ENCODE measurements at places on chromosomes 3 and 15.

DNA sequence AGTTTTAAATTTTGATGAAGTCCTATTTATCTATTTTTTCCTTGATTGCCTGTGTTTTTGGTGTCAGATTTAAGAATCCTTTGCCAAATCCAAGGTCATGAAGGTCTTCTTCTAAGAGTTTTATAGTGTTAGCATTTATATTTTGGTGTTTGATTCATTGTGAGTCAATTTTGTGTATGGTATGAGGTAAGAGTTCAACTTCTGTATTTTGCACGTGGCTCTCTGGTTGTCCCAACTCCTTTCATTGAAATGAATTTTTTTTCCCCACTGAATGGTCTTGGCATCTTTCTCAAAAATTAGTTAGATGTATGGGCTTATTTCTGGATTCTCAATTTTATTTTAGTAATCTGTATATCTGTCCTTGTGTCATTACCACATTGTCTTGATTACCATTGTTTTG, 57.1 kb upstream of the STRIT1 start:
- DNase-seq, result no peak

DNA sequence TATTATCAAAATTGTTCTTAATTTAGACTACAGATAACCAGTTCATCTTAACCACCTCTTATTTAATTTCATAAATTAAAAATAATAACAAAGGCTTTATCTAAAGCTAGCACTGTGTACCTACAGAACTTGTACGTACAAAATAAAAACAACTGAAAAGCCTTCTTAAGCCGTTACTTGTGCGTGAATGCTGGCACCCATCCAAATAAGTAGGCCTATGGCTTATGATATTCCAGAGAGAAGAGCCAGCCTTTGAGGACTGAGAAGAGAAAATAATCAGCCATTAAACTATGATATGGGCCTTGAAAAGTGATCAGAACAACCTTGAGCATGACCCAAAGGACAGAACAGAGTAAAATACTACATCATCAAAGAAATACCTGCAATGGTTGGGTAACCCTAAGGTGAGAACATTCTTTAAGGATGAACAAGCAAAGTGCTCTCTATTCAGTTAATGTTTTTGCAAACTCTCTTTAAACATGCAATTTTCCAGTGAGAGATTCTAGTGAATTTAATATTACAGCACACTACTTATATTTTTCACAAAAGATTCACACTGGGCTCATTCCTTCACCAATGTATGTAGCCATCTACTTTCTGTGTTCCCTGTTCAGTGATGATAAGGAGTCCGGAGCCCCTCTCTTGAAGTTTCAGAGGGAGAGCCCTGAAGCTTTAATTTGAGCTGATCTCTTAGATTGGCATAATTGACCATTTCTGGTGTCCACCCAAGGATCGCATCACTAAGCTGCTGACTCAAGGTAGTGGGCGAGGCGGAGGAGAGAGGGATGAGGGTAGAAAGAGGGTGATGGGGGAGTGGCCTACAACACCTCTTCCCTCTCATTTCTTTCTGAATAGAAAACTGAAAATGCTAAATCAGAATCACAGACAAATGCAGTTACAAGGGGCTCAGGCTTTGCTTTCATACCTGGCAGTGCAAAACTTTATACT, 7.7 kb upstream of the ACTC1 start:
- no peak for DNase-seq

DNA sequence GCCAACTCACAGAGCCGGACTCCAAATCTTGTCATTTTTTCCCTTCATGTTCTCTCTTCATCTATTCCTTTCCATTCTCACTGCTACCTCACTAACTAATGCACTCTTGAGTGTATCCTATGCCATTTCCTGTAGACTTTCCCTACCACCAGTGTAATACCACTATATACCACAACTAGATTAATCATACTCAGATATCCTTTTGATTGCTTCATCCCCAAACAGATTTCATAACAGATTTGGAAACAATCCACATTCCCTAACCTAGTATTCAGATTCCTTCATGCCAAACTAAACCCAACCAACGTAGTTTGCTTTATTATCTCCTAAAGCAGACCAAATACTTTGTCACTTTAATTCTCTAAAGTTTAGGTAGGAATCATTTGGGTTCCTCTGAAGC, 2.6 kb upstream of the PLOD2 start:
- no peak for DNase-seq

DNA sequence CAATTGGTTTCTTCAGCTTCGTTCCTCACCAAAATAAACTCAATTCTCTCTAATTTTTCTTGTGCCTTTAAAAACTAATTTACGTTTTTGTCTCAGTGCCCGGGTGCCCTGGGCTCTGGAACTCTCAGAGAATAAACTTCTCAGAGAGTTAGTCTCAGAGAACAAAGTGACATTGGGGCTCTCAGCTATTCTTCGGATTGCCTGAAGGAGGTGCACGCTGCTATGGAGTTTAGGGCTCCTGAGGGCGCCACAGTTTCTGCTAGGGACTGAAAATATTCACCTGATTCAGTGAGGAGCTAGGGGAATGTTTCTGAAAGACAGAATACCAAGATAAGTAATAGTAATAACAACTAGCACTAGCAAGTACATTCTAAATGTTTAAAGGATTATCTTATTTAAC, 22.7 kb downstream of the ZIC4 start:
- no peak for DNase-seq

GRCh38 chr3:85881833-85882393, 923.1 kb downstream of the CADM2 start:
- no peak for DNase-seq

- no peak for DNase-seq
These were observed 11.4 kb downstream of the FAM174B start for GRCh38 chr15:92643849-92644815.

- DNase-seq, result no peak
These were observed 16.4 kb downstream of the CCDC12 start for GRCh38 chr3:46960081-46960701.

- no peak for DNase-seq
These were observed 11.5 kb upstream of the IGDCC4 start for GRCh38 chr15:65434201-65434600.
